ENCODE measurements at places on chromosomes 6 and 20. TPM values are rescaled to one million over a fixed set of nuclear protein-coding genes. Genes with fewer than 3 reads are reported as not detected.

C6orf118 gene
- 17.4 TPM for total RNA-seq

DNA sequence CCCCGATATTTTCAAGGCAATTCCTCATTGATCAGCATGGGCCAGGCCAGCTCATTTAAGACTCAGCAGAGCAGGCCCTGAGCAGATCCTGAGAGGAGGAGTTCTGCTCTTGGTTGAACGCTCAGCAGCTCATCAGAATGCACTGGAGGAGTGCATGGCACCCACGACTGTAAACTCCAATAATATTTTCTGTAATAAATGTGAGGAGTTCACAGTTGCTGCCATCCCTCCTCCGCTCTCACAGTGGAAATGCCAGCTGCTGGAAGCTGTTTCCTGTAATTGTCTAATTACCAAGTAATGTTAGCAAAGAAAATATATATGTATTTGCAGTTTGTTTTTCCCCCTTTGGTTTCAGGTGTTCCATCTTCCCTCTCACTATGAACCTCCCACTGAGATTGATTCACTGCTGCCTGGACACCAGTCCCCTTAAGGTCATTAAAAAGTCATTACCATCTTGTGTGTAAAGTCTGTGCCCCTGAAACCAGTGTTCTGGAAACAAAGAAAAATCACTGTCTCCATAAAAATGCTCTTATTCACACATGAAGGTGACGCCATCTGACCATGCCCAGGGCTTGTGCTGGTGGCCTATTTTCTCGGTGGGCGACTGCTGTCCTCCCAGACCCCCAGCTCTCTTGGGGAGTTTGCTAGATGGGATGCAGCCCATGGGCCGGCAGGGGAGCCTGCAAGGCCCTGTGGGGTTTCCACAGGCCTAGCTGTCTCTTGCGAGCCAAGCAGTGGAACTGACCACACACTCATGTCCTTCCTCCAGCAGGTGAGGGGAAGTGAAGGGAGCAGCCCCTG is 374.2 kb downstream of the ZFAND3 start:
- no peaks in the 10 kb centered on the region for H3K27me3 ChIP-seq
- DNase-seq: no peak
- H3K4me1 ChIP-seq: no peaks in the 10 kb centered on the region
- no peaks in the 10 kb centered on the region for H3K36me3 ChIP-seq

DNA sequence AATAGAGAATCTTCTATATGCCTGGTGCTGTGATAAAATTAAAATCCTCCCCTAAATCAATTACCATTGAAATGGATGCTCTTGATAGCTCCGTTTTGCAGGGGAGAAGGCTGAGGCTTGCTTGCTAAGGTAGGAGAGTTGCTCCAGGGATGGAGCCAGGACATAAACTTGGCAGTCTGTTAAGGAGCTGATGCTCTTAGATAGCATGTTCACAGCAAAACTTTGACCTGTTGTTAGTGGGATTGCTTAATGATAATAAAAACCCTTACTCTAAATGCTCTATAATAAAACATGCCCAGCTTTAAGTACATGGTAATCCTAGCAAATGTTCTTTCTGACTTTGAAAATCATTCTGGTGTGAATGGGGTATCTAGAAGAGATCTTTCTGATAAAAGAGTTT is 228.4 kb upstream of the JAG1 start:
- no peak overlapping the region for H3K27ac ChIP-seq
- no peak for DNase-seq
- no peak overlapping the region for H3K4me3 ChIP-seq

GRCh38 chr6:45491048-45491735 is 113.5 kb upstream of the SUPT3H start:
- H3K4me3 ChIP-seq: no peak overlapping the region
- DNase-seq: no peak
- peaks cover 2% of the 10 kb centered on the region for H3K4me1 ChIP-seq
- H3K27ac ChIP-seq: no peak overlapping the region
- H3K27me3 ChIP-seq: no peaks in the 10 kb centered on the region

GRCh38 chr6:44665683-44666082 is 278.2 kb downstream of the CDC5L start:
- no peaks in the 10 kb centered on the region for H3K36me3 ChIP-seq
- no peaks in the 10 kb centered on the region for H3K4me1 ChIP-seq
- H3K27ac ChIP-seq: no peak overlapping the region
- no peak overlapping the region for H3K4me3 ChIP-seq
- no peak for DNase-seq
